WERI-Rb-1 (cell line): ENCODE measurements at places on chromosomes 11 and 22.
A peak's percentile ranks its signal among the peaks of the same experiment; 100 is the strongest.

- DNase-seq: no peak
Observed at GRCh38 chr22:30880181-30880601, 88.4 kb downstream of the MORC2 start.

- peak; percentile 8 for DNase-seq
Observed at GRCh38 chr11:101880222-101880621, 34.6 kb upstream of the CEP126 start.

GRCh38 chr11:34585735-34586487, 35.0 kb upstream of the EHF start:
- no peak for DNase-seq

DNA sequence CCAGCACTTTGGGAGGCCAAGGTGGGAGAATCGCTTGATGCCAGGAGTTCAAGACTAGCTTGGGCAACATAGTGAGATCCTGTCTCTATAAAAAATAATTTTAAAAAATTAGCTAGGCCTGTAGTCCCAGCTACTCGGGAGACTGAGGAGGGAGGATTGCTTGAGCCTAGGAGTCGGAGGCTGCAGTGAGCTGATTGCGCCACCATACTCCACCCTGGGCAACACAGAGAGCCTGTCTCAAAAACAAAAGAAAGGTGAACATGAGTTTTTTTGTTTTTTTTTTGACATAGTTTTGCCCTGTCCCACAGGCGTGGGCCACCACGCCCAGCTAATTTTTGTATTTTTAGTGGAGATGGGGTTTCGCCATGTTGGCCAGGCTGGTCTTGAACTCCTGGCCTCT, 17.6 kb downstream of the MED15 start:
- DNase-seq: no peak

- DNase-seq: no peak
Observed at GRCh38 chr11:119728211-119728626, 781 bp downstream of the NECTIN1 start.

DNA sequence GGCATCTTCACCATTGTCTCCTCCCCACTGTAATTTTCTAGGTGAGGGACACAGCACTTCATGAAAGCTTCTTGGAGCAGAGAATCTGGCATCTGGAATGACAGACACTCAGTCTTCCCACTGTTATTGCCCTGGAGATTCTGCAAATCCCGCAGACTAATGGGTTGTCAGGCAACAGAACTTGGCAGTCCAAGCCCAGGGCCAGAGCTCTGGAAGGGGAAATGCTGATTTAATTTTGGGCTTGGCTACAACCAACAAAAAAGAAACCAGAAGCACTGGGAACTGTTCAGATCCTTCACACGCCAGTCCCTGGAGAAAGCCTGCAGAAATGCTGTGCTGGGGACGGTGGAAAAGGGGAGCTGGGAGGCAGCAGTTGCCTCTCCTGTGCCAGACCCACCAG, 71.5 kb upstream of the BID start:
- no peak for DNase-seq

DNA sequence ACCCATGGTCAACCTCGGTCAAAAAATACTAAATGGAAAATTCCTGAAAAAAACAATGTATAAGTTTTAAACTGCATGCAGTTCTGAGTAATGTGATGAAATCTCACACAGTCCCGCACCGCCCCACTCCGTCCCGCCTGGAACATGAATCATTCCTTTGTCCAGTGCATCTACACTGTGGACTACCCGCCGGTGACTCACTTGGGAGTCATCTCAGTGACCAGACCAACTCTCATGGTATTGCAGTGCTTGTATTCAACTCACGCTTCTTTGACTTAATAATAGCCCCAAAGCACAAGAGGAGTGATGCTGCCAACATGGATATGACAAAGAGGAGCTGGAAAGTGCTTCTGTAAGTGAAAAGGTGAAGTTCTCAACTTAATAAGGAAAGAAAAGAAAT, 48.8 kb downstream of the ARHGAP32 start:
- DNase-seq: no peak

DNA sequence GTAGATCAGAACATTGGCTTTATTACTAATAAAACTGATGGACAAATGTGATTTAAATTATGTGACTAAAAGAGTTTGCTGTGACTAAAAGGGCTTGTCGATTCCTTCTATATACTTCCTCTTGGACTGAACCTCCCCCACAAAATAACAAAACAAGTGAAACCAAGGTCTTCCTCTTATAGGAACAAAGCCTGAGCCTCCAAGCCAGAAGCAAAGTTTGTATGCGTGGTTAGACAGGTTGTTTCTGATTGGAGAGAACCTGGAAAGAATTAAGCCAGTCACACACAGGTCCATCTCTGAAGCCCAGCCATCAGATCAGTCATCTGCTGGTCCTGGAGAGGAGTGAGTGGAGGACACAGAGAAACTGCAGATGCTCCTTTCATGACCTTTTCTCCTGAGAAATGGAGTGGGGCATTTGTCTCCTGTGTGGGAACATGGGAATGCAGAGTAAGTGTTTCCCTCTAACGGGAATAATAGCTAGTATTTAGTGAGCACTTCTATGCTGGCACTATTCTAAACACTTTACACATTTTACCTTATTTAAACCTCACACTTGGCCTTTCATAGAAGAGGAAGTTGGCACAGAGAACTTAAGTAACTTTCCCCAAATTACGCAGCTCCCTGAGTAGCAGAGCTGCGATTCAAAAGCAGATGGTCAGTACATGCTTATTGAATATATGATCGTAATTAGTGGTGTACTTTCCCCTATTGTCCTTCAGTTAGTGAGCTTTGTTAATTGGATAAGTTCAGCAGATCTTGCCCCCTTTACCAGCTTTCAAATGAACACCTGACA, 77.1 kb downstream of the UVRAG start:
- no peak for DNase-seq

DNA sequence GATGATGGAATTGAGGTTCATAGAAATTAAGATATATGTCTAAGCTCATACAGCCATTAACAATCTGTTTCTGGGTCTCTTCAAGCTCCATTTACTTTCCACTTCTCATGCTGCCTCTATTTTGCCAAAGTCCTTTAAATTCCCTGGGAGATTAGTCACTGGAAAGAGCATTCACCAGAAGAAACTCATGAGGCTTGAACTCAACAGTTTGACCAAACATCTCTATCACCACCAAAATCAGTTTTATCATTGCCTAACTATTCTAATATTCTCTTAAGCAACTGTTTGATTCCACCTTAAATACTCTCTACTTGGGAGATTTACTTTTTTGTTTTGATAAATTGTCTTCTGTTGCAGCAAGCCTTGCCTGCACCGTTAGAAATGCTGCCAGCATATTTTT, 881.3 kb downstream of the KCNA4 start:
- DNase-seq: no peak

- no peak for DNase-seq
Observed at GRCh38 chr11:66136752-66137123, 66.7 kb downstream of the PACS1 start.

DNA sequence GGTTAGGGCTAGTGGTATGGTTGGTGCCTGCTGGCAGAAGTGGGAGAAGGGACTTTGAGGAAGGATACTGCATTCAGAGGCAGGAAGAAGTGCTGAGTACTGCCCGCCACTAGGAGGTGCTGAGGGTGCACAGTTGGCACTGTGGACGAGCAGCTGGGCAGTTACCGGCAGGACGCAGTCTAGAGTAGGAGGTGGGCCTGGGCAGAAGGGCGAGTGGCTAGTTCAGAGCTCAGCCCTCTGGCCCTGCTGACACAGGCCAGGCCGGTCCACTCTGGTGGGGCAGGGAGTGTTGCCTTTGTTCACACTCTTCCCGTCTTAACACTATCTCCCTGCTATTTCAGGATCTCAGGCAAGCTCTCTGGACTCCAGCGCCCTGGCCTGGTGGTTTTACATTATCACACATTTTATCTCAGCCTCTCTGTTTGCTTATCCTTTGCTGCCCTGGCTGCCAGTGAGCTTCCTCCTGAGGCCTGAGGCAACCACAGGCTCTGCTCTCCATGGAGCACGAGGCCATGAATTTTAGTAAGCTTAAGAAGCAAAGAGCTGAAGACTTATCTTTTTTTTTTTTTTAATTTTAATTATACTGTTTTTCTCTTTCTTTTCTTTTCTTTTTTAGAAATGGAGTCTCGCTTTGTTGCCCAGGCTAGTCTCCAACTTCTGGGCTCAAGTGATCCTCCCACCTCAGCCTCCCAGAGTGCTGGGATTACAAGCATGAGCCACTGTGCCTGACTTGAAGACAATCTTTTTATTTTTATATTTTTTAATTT, 26.9 kb downstream of the SNAP29 start:
- peak; percentile 89 for DNase-seq

DNA sequence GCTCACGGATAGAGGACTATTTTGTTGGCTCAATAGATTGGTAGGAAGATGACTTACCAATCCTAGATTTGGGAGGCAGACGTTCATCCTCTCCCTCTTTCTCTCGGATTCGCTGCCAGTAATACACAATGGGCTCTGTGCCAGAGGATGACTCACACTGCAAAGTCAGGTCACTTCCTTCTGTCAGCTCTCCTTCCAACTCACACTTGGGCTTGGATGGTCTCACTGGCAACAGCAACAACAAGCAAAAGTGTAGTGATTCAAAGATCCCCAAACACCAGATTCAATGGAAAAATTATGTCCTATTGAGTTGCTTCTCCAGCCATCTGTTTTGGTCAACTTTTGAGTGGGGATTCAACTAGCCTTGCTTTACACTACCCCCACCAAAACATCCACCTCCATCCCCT, 21.7 kb upstream of the HSPA8 start:
- DNase-seq: peak; percentile 80

DNA sequence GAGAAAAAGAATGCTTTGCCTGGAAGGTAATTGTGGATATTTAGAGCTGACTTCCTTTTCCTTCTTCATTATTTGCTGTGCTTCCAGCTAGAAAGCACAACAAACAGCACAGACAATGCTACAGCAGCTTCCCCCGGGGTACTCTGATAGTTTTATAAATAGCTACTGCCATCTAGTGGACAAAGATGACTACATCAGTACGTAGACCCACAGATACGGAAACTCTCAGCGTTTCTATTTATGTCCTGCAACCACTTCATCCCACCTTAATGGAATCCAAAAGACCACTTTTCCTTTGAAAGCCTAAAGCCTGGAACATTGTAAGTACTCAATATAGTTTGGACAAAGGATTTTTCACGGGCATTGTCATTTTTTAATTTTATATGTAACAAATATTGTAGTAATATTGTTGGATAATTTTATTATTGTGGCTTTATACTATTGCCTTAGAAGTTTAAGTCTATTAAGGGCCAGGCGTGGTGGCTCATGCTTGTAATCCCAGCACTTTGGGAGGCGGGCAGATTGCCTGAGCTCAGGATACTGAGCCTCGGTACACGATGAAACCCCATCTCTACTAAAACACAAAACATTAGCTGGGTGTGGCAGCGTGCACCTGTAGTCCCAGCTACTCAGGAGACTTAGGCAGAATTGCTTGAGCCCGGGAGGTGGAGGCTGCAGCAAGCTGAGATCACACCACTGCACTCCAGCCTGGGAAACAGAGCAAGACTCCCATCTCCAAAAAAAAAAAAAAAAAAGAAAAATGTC, 7.5 kb downstream of the HSPA8 start:
- DNase-seq: peak; percentile 23

GRCh38 chr11:122749005-122749687, 89.2 kb upstream of the CRTAM start:
- DNase-seq: no peak

- no peak for DNase-seq
Observed at GRCh38 chr22:30337461-30337778, 10.7 kb upstream of the TBC1D10A start.

DNA sequence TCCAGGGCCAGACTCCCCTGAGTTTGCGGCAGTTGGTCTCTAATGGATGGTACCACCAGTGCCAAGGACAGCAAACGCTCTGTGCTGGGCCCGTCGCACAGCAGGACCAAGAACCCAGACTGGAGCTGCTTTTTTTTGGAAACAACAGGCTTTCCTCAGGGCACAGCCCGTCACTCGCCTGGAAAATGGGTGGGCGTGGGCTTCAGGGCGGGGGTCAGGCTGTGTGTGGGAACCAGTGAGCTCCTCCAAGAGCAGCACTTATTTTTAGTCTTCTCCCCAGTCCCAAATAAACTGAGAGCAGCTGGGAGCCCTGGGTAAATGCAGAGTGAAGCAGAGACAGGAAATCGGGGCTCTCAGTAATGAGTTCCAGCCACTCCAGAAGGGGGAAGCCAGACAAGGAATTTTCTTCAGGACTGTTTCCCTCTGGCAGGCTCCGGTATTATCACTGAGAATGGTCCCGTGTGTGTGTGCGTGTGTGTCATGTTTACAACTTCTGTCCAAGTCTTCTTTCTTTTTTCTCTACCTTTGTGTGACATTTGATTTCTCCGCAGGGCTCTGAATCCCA, 63.0 kb downstream of the PPFIBP2 start:
- no peak for DNase-seq

- DNase-seq: no peak
Observed at GRCh38 chr11:83480251-83480650, 194.1 kb upstream of the CCDC90B start.

DNA sequence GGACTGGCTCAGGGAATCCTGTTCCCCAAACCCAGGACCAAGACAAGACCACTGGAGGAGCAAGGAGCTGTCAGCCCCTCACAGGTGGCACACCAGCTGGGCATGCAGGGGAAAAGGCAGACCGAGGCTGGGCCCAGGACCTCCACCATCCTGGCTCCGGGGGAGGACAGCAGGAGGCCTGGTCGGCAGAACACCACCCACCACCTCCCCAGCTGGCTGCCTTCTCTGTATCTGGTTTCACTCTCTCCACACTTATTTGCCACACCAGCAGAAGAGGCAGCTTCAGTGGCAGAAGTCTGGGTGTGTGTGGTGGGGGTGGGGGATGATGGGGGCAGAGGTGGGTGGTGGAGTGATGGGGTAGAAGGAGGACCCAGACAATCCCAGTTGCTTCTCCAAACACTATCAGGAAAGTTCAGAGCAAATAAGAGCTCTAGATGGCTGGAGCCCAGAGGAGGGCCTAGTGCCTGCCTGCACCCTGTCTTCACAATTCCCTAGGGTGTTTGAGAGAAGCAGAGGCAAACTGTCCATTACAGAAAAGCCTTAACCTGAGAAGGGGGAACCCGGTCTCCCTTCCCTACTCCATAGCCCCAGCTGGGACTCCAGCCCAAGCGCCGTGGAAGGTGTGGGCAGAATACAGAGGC, 51.9 kb upstream of the CDON start:
- DNase-seq: no peak

GRCh38 chr11:117478926-117479325, 151.3 kb downstream of the CEP164 start:
- DNase-seq: no peak

DNA sequence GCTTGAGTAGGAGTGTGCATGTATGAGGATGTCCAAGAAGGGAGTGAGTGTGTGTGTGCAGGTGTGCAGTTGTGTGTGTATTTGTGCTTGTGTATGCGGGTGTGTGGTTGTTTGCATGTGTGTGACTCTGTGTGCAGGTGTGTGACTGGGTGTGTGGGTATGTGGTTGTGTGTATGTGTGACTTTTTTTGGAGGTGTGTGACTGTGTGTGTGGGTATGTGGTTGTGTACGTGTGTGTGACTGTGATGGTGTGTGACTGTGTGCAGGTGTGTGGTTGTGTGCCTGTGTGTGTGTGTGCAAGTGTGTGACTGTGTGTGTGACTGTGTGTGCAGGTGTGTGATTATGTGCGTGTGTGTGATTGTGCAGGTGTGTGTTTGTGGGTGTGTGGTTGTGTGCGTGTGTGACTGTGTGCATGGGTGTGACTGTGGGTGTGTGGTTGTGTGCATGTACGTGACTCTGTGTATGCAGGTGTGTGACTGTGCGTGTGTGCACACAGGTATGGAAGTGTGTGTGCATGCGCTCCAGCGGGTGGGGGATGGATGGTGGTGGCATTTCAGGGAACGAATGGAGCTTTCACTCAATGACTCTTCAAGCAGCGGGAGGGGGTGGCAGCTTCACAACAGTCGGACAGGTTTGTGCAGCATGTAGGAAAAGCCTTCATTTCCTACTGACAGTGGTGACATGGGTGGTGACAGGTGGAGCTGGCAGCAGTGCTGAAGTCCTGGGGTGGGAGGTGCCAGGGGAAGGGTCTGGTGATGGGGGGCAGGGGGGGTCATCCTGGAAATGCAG, 47.6 kb downstream of the CACNA1I start:
- no peak for DNase-seq
